ENCODE measurements at places on chromosomes 3 and 15.

- DNase-seq = no peak
Measured at GRCh38 chr3:75906555-75907112, 121.3 kb upstream of the ZNF717 start.

DNA sequence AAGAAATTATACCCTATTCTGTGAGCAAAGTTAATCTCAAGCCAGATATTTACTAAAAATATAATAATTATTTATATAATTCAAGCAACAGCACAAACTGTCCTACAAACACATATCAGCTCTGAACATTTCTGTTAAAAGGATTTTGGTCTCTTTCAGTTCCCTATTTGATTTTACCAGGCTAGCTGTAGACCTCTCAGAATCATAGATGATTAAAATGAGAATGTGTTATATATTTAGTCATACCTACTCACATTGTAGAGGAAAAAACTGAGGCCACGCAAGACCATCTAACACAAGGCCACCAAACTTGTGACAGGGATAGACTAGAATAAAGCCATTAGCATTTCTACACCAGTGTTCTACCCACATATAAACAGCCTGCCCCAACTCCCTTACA is 28.5 kb downstream of the ACKR4 start:
- DNase-seq = no peak

- no peak for DNase-seq
Measured at GRCh38 chr15:45102226-45102625, 11.7 kb downstream of the DUOX2 start.

DNA sequence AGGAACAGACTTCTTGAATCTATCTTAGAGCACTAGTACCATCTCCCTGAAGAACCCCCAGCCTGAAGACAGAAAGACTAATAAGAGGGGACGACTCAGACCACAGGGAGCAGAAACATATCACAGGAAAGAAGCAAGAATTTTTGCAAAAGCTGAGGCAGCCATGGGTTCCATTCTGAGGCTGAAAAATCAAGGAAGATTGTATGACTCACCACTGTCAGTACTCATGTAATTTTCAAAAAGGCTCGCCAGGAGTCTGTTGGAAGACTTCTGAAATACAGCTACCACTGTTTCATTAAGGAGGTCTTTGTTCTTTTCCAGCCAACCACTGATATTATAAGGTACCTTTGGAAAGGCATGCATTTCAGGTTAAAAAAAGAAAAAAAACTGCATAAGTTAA is 47.5 kb downstream of the MYH15 start:
- no peak for DNase-seq

- no peak for DNase-seq
Measured at GRCh38 chr3:57826952-57827723, 71.0 kb downstream of the SLMAP start.

DNA sequence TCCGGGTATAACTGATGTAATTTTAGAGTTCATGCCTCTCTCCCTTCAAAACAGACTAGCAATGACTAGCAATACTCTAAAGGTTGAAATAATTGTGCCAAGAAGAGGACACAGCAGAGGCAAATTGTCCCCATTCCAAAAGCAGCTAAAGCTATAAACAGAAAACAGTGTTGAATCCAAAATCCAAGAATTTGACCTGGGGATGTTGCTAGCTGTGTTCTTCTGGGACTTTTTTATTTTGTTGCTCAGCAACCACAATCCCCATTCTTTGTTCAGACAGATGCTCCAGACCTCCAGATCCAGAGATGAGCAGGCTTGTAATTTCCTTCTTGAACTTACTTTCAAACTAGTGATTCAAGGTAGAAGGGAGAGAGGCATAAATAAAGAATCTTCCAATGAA is 191.5 kb downstream of the FOXB1 start:
- DNase-seq = no peak

DNA sequence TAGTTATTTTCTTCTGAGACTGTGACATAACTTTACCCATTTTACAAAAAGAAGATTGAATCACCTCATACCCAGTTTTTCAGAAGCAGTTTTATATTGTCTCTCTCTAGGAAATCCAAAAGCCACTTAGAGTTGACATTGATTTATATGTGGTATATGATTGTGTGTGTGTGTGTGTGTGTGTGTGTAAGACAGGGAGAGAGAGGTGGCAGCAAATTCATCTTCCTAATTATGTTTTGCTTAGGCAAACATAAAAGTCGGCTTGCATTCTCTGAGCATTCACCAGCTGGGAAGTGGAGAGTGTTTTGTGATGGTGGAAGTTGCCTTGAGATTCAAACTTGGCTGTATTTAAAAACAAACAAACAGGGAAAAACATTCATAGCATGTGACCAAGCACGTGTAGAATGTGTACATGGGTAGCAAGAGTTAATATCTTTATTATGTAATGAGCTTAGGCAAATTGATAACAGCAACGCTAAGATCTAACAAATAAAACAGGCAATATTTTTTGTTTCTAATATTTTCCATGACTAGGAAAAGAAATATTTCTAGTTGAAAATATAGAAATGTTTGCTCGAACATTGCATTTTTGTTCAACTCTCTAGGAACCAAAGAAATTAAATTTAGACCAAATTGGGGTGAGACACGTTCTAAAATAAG is 64.4 kb upstream of the IGF1R start:
- DNase-seq = no peak

- no peak for DNase-seq
Measured at GRCh38 chr15:84904419-84904818, 20.0 kb downstream of the SLC28A1 start.

DNA sequence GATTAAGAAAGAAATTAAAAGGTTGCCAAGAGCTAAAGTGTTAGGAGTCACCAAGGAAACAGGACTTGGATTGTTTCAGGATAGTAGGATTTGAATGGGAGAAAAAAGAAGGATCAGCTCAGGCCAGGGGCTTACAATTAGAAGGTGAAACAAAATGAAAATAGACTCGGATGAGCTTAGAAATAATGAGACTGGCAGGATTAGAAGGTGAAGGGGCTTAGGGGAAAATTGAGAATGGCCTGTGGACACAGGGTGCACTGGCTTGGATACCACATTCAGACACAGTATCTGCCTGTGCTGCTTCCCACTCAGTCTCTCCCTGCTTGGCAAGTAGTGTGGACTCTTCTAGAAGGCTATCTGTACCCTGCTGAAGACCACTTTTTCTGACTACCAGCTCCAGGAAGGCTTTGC is 206.1 kb upstream of the ATP10A start:
- DNase-seq = no peak
